ENCODE measurements at places on chromosomes 3 and 15.

DNA sequence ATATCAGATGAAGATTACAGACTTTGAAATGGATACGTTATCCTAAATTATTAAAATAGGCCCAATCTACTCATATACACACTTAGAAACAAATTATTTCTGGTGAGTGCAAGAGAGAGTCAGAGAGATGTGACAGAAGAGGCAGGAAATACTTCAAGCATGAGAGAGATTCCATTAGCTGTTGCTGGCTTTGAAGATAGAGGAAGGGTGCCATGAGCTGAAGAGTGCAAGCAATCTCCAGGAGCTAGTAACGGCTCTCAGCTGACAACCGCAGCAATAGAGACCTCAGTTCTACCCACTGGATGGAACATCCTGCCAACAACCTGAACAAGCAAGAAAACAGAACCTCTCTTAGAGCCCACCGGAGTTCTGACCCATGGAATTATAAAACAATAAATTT is 270.7 kb upstream of the SLITRK3 start:
- DNase-seq = no peak

- no peak for DNase-seq
Measured at GRCh38 chr3:104436506-104436905, 930.2 kb upstream of the ALCAM start.

DNA sequence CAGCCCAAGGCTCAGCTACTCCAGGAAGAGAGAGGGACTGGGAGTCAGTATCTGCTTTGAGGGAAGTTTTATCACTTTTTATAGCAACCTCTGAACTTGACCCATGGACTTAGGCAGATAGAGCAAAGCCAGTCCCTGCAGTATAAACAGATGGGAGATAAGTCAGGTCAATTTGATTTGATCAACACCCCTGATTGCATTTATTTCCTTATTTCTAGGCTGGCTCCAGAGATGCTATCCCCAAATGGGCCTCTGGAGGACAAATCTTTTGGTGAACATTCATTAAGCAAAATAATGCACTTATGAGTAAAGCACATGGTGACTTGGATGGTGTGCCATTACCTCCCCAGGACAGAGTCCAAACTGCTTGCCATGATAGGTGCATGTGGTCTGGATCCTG is 8.9 kb upstream of the IDH3A start:
- DNase-seq = no peak

GRCh38 chr3:46236294-46237054 is 5.8 kb upstream of the CCR3 start:
- DNase-seq = no peak

- DNase-seq = no peak
Measured at GRCh38 chr3:142279965-142280590, 54.7 kb upstream of the GK5 start.

GRCh38 chr3:135918600-135918999 is 46.9 kb upstream of the PPP2R3A start:
- DNase-seq = no peak

DNA sequence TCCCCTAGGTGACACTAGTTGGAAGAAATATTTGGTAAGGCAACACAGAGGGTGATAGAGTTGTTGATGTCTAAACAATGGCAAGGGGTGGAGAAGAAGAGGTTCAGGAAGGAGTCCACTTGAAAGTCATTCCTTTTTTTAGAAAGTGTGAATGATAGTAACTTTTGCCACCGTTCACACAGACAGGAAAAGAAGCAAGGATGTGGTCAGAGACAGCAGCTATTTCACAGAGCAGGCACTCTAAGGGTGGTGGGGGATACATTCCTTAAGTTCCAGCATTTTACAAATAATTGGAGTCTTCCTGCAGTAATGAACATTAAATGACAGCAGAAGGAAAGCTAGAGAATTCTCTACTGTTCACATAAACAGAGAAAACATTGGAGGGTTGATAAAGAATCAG is 75.4 kb upstream of the ZNF385D start:
- DNase-seq = no peak

DNA sequence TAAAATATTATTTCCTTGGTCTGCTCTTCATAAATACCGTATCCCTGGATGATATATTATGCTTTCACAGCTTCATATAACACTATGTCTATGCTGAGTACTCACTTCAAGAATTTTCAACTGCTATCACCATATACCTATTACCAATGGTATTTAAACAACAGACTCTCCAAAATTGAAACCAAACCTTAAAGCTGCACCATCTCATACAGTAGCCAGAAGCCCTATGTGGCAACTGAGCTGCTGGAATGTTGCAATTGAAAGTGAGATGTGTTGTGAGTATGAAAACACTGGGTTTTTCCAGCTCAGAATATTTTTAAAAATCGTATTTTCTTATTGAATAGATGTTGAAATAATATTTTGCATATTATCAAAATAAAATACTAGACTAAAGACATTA is 130.1 kb upstream of the GOLGA6L6 start:
- no peak for DNase-seq

- no peak for DNase-seq
Measured at GRCh38 chr3:15345608-15346137, 13.3 kb upstream of the SH3BP5 start.

DNA sequence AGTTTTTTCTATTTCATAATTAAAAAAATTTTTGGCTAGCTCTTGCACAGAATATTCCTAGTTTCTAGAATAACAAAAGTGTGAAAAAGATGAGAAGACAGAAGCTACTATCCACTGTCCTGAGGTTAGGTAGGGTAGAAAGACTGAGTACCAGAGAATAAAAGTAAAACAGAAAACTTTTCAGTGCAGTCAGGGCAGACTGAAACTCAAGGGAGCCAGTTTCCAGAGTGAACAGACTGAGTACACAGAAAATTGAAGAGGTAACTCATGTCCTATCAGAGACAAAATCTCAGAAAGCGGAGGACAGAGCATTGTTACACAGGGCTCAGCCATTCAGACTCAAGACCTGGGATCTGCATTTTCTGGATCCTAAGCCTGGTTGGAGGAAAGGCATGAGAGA is 8.8 kb upstream of the FBXO40 start:
- no peak for DNase-seq

DNA sequence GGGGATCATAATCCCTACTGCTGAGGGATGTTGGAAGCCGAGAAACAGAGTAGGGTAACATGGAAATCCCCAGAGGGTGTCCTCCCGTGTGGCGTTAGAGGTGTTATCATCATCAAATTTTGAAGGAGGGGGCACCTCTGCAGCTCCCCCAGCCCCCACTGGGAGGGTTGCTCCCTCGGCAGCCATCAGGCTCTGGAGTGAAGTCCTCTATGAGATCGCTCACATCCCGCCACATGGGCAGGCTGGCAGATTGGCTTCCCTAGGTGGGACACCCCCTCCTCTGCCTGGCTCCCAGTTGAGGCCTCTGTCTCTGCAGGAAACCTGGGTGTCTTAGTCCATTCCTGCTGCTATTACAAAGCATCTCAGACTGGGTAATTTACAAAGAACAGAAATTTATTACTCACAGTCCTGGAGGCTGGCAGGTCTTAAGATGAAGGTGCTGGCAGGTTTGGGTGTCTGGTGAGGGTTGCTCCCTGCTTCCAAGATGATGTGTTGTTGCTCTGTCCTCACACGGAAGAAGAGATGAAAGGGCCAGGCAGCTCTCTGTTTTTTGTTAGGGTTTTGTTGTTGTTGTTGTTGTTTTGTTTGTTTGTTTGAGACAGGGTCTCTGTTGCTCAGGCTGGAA is 120.5 kb downstream of the NUP210 start:
- DNase-seq = no peak

DNA sequence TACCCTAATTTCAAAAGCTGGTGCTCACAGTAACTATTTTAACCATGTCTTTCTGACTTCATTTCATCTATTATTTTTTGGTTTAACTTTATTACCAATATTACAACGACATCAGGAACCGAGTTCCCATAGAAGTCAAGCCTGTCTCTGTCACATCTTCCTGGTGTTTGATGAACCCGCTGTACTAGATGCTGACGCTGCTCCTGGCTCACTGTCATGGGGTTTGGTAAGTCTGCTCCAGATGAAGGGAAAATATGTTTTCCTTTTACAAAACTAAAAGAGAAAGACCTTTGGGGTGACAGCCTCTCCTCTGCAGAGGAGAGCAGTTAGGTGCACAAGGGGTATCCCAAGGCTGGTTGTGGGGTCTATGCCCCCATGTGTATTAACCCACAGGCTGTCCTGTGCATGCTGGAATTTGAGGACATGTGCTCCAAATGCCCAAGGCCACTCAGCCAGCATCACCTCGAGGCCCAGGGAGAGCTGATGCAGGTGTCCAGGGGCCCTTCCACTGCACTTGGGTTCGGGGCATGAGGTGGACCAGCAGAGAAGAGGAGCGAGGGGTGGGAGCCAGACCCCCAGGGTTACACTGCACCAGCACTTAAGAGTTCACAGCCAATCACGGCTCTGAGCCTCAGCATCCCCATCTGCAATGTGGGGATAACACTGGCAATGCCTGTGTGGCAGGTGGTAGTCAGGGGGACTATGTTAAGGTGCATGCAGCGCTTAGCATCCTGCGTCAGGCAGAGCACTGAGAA is 62.2 kb downstream of the ATP10A start:
- DNase-seq = no peak

- no peak for DNase-seq
Measured at GRCh38 chr15:100075229-100075628, 266.5 kb downstream of the ADAMTS17 start.

DNA sequence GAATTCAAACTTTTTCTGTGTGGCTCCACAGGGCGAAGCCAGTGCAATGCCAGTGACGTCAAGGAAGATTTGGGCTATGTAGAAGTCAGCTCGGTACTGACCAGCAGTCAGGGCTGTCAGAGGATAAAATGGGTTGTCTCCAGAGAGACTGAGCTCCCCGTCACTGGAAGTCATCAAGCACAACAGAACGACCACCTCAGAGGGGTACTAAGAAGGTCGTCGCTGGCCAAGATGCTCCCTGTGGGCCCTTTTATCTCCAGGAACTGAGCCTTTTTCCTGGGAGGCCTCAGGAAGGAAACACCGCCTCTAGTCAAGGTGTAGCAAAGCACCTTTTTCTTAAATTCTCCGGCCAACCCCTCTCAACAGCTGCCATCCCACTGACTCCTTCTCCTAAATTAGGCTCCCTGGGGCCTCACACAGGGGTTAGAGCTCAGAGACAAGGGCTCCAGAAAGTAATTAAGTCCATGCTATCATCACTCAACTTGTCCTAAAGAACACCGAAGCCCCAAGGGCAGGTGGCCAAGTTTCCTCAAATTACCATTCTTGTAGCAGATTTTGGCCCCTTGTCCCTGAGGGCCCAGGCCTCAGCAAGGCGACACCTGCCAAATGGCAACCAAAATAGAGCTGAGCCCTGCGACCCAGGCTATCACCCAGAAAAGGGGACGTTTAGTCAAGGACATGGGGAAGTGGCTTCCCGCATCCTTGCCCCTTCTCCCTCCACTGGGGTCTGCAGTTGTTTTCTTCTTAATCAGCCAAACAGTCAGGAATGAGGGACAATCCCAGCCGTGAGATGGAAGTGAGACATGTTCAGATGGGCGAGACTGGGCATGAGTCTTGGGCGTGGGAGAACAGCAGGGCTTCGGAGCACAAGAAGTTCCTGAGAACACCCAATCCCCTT is 48.0 kb downstream of the SSUH2 start:
- DNase-seq = no peak

- no peak for DNase-seq
Measured at GRCh38 chr3:55624238-55624637, 137.1 kb upstream of the WNT5A start.

DNA sequence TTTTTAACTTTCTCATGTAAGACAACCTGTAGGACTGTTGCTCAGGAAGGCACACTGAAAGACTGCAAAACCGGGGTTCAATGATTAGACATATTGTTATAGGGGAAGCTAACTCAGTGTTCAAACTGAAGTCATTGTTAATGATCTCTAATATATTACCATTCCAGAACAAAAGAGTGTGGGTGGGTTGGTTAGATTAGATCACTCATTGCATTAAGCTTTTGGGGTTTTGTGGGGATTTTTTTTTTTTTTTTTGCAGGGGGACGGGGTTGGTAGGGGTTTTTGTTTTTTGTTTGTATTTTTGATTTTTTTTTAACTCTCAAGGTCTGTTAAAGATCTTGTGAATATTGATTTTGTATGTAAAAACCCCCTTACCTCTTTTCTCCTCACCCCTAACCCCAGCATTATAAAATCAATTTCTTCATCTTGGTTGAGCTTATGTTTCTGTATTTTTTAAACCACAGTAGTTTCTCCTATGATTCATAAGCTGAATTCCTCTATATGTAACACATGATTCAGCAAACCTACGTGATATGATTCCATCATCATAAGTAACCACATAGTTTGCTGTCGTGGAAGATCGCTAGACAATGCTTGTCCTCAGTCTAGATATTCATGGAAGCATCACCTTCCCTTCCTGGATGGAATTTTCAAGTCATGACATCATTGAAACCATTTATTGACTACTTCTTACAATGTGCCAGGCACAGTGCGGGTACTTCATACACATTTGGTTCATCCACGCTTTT is 544.1 kb upstream of the MDFIC2 start:
- no peak for DNase-seq
